C1 segment of cervical spinal cord (tissue), 14 donors: ENCODE measurements at places on chromosomes 1 and 21.

DNA sequence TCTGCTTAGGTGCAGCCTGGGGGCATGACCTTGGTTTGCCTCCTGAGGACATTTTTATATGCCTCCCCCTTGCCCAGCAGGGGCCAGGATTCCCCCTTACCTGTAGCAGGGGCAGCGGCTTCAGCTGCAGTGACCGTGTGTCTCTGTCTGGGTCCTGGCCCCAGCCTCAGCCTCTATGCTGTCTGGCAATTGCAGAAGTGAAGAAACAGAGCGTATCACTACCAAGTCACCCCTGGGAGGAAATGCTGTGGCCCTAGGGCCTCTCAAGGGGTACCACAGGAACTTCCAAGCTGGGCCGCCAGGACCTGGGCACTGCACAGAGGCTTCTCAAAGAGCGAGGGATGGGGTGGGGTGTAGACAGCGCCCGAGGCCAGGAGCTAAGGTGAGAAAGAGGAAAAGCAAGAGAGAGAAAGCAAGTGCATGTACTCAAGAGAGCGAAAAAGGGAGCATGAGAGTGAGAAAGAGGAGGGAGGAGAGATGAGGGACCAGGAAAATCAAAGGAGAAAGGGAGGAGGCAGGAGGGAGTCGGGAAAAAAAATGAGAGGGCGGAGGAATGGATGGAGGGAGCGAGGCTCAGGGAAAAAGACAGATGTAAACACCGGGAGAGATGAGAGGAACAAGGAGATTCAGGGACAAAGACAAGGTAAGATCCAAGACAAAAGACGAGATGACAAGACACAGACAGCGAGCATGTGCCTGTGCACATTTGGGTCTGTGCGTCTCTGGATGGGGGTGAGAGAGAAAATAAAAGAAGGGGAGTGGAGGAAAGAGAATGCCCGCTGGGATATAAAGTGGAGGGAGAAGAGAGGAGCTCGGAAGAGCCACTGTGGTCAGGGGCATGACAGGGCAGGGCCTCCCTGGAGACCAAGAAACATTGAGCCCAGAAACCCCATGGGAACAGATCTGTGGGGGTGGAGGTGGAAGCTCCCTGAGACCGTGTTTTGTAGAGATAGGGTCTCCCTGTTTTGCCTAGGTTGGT is at the start of gene PTAFR:
TSS of gene PTAFR (minus strand) at position 199 of the 979 bp plus-strand sequence. CDS start 25,669 bp downstream, outside the sequence.
- peak; percentile 12 for DNase-seq

DNA sequence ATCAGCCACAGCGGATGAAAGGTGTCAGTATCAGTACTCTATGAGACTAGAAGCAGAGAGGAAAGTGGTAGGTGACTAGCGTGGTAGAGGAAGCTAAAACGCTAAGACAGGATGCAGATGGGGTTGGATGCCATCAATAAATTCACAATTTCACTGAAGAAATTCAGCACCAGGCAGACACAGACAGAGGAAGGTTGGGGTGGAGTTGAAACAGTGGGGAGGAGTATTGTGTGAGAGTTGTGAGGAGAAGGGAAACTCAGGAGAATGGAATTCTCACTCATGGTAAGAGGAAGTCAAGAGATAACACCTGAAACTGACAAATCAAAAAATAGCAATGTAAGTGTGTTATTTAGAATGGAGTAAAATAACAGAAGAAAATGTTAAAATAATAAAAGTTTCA is 208.5 kb upstream of the DAB1 start:
- DNase-seq: no peak

- DNase-seq: no peak
These were observed 71.1 kb downstream of the EPB41 start for GRCh38 chr1:28985427-28985826.

GRCh38 chr1:76084029-76084627 is 9.6 kb downstream of the ST6GALNAC3 start:
- no peak for DNase-seq

- DNase-seq: no peak
These were observed 90.0 kb upstream of the TLR5 start for GRCh38 chr1:223233019-223233409.

GRCh38 chr1:219299420-219299819 is 125.7 kb downstream of the LYPLAL1 start:
- DNase-seq: no peak

DNA sequence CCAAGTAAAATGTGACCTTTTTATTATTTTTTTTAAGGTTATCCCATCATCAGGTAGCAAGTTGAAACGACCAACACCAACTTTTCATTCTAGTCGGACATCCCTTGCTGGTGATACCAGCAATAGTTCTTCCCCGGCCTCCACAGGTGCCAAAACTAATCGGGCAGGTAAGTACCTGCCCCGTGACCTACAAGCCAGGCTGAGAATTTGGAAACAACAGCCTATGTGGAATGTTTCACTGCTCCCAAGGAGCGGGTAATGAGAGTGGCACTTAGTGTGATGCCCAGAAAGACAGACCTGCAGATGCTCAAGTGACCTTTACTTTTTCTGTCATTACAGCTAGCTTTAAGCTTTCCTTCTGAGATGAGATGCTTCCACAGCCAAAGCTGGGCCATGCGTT is 6.9 kb upstream of the BMP8A start:
- DNase-seq: no peak

DNA sequence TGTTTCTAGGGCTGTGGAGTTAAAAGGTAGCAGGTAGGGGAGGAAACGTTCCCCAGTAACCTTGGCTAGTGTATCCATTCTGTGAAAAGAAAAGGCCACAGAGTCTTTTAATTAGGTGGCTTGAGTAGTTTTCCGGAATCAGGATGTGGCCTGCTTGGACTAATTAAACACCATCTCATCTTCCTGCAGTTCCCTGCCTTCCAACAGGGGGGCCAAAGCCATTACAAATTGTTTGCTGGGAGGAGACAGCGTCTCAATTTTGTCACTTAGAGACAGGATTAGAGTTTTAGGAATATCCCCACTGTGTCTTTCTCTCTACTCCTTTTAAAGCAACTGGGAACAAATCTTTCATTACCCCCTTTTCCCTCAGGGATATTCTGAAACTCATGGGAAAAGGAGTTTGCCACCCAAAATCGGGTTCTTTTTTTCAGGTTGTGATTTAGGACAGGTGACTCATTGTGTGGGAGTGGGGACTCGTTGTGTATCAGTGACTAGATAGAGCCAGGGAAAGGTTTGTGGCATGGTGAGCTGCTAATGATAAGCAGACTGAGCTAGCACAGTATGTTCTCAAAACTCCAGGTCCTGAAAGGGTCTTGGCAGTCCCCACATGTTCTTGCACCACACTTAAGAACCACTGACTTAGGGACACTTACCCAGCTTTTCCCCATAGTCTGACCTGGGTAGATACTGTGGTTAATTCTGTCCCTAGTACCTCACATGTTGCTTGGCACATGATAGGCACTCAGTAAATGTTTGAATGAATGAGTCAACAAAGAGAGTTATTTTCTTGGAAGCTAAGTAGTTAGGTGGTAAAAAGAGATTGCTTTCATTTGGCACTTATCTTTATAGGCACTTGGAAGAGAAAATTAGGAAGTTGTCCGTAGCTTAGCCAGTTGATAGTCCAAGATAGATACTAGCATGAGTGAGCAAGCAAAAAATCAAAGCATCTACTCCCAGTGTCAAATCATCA is 22.5 kb downstream of the INTS3 start:
- no peak for DNase-seq

DNA sequence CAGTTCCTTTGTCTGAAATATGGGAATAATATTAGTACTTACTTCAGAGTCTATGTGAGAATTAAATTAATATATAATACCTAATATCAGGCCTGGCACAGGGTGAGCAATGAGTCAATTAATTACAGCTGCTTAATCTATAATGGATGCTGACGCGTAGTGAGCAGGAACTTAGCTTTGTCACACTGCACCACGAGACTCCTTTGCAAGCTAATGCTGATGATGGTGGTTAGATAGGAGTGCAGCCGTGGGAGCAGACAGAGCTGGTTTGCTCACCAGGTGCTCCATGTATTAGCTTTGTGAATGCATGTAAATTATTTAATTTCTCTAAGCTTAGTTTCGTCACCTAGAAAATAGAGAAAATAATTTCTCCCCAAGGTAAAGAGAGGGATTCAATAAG is 35.1 kb downstream of the KCNJ15 start:
- no peak for DNase-seq

DNA sequence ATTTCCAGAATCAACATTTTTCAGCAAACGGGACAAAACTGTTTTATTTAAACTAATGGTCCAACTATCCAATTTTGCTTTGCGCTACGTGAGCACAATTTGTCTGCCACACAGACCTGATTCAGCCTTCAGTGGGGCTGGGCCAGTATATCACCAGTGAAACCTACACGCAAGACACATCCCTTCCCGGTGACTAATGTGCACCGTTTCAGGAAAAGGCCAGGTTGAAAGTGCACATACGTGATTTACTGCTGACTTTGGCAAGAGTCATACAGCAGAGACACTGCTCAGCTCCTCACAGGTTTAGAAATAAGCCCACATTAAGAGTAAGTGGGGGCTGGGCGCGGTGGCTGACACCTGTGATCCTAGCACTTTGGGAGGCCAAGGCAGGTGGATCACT is 5.1 kb upstream of the TMEM51 start:
- DNase-seq: no peak

DNA sequence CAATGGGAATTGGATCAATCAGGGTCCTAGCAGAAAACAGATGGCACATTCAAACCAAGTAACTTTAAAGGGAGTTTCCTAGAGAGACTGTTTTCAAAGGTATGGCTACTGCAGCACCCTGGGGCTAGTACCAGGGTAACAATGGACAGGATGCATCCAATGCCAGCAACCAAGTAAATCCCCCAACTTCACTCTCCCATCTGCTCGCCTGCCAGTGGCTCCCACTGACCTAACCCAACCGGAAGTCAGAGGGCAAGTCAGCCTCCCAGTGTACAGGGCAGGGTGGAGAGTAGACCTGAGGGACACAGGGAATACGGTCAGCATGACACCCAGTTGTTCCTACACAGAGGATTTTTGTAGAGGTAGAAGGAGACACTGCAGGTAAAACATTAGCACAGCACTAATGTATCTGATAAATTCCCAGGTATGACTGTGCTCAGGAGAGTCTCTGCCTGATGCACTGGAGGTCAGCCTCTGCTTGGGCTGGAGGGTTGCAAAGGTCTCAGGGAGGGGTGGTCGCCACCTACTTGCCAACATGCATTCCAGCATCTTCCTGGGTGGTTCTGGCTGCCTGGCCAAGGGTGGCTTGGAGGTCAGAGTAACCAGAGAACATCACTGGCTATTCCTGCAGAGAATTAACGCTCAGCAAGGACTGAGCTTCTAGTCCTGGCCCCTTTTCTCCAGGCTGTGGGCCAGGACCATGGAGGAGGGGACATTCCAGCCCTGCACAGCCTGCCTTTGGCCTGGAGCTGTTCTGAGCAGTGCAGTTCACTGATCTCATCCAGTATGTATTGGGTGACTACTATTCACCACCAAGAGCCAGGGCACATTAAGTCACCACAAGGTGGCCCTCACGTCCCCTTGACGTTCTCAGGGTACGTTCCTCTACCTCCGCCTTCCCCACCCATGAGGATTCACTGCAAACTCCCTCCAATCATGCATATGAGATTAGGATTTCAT is 5.1 kb upstream of the GJA4 start:
- DNase-seq: no peak

DNA sequence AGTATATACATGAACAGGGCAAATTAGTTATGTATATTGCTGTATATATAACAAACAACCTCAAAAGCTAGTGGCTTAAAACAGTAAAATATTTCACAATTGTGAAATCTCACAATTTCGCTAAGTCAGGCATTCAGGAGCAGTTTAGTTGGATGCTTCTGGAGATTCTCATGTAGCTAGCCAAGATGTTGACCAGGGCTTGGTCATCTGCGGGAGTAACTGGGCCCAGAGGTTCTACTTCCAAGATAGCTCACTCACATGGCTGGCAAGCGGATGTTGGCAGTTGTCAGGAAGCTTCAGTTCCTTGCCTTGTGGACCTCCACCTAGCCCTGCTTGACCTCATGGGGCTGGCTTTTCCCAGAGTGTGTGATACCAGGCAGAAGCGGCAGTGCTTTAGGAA is 95.6 kb downstream of the TTC3 start:
- DNase-seq: no peak

- peak; percentile 91 for DNase-seq
These were observed 13.8 kb upstream of the BOLA1 start for GRCh38 chr1:149885339-149886120.

DNA sequence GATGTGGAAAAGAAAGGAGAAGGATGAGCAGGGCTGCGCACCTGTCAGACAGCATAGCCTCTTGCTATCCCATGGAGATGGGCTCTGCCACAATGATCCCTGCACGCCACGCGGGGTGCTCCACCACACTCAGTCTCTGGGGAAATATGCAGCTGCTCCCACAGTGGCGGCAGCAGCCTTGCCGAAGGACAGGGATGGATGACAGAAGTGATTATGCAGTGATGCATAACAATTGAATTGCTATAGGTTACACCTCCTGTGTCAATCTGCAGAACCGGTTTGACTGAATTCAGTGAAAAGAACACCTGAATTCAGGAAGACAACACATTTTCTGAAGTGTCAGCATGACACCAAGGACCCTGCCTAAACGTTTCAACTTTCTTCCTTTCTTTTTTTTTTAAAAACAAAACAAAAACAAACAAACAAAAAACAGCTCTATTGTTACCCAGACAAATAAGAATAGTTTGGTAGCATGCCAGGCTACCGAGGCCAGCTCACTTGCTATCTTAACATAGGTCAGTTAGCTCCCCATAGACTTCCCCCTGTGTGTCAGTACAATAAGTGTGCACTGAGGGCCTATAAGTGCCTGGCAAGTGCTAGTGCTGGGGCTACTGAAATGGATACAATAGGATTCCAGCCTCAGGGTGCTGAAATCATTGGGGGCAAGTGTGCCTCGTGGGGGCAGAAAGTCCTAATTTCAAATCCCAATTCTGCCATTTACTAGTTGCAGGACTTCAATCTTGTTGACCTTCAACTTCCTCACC is 127.6 kb upstream of the LMO4 start:
- DNase-seq: no peak

- no peak for DNase-seq
These were observed 2.0 kb upstream of the TTC24 start for GRCh38 chr1:156577550-156577949.

- DNase-seq: no peak
These were observed 53.6 kb upstream of the RUNX1 start for GRCh38 chr21:35102488-35103371.

- DNase-seq: no peak
These were observed 77.1 kb upstream of the TNR start for GRCh38 chr1:175820456-175821025.

DNA sequence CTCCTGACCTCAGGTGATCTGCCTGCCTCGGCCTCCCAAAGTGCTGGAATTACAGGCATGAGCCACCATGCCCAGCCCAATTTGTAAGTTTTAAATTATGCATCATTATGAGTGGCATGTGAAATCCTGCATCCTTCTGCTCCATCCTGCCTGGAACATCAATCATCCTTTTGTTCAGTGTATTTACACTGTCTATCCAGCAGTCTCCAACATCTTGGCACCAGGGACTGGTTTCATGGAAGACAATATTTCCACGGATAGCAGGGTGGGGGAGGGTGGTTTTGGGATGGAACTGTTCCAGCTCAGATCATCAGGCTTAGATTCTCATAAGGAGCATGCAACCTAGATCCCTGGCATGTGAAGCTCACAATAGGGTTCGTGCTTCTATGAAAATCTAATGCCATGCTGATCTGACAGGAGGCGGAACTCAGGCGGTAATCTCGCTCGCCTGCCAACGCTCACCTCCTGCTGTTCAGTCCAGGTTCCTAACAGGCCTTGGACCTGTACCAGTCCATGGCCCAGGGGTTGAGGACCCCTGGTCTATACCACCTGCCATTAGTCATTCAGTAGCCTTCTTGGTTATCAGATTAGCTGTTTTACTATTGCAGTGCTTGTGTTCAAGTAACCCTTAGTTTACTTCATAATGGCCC is 22.2 kb upstream of the TCEA3 start:
- DNase-seq: no peak

GRCh38 chr21:25826652-25827051 is 91.9 kb downstream of the GABPA start:
- DNase-seq: no peak

- no peak for DNase-seq
These were observed 94.2 kb downstream of the AK5 start for GRCh38 chr1:77375990-77376389.
